ENCODE measurements at places on chromosomes 12 and 14.

DNA sequence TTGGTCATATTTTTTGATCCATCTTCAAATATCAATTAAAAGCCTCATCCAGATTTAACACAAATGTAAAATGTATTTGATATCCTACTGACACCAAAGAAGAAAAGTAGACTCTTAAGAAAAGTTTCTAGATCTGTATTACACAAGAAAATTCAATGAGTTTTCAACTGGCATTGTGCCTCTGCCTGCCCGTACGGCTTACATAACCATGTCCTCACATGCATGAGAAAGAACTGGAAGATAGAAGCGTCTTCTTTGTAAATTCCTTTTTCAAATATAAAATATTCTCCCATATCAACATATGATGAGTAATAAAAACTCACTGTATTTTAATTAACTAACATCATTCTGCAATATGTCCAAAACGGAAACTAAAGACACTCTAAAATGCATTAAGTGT is 7.2 kb downstream of the ANKS1B start:
- DNase-seq = no peak

GRCh38 chr12:31859232-31859977 is 99.8 kb upstream of the RESF1 start:
- no peak for DNase-seq

- no peak for DNase-seq
Measured at GRCh38 chr14:52977798-52978197, 26.9 kb upstream of the FERMT2 start.

- DNase-seq = no peak
Measured at GRCh38 chr12:25458047-25458552, 95.0 kb downstream of the LMNTD1 start.

DNA sequence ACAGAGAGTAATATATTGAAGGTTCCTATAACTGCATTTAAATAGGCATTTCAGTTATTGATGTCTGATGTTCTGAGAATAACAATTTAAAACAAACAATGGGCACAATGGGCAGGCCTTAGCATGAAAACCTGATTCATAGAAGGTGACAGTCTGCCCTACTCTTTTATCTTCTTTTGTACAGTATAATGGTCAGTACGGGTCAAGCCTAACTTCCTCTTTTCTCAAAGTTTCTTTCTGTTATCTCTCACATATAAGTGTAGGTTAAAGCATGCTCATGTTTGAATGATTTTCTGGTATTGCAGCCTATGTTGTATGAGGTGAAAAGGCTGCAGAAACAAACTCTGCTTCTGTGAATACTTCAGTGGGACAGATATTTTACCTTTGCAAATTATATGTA is 14.2 kb downstream of the FKBP3 start:
- no peak for DNase-seq

DNA sequence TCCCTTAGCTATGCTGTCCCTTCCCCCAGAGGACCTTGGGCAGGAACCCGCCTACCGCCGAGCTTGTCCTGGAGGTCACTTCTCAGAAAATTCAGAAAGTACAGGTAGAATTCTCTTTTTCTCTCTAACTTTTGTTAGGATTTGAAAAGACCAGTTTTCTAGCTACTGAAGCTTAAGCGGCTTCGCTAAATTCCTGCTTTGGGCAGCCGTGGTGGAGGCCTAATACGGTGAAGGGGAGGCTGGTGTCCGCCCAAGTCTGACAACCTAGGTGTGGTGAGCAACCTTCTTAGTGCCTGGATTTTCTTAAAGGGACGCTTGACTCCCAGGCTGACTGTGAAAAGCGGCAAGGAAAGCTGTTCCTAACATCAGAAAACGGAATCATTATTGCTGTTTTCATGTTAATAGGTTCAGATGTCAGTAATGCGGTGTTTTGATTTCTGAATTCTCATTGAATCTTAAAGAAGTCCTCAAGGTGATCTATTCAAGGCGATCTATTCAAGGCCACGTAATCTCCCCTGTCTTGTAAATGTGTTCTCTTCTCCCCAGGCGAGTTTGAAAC is 835 bp downstream of the FGD4 start:
- no peak for DNase-seq

GRCh38 chr14:94395888-94396574 is 7.6 kb upstream of the SERPINA1 start:
- no peak for DNase-seq

- no peak for DNase-seq
Measured at GRCh38 chr14:99035712-99036610, 236.0 kb downstream of the BCL11B start.

GRCh38 chr12:22986997-22987396 is 362.0 kb downstream of the ETNK1 start:
- DNase-seq = no peak

DNA sequence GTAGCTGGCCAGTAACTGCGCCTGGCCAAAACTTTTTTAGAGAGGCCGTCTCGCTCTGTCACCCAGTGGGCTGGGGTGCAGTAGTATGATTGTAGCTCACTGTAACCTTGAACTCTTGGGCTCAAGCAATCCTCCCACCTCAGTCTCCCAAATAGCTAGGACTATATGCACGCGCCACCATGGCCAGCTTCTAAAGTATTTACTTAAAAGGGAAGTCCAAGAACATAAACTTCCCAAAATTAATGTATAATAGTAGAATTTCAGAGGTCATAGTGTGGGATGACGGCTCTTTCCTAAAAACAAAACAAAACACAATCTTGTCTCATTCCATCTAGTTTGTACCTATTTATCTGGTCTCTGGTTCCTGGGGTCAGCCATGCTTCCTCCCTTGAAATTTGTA is 42.2 kb upstream of the FOS start:
- no peak for DNase-seq

DNA sequence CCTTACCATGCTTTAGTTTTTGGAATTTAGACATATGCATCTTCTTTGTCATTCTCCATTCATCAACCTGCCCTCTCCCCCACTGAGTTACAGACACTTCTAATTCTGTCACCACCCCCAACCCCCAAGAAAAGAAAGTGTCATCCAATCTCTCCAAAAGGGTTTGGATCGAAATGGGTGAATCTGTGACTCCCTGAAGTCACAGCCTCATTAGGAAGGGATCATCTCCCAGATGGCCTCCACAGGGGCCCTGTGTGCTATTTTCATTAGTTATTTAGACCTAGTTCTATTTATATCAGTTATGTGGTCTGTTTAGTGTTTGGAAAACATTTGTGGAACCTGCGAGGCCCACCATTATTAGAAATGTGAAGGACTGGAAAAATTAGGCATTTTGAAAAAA is 191.0 kb upstream of the ATP2B1 start:
- no peak for DNase-seq

DNA sequence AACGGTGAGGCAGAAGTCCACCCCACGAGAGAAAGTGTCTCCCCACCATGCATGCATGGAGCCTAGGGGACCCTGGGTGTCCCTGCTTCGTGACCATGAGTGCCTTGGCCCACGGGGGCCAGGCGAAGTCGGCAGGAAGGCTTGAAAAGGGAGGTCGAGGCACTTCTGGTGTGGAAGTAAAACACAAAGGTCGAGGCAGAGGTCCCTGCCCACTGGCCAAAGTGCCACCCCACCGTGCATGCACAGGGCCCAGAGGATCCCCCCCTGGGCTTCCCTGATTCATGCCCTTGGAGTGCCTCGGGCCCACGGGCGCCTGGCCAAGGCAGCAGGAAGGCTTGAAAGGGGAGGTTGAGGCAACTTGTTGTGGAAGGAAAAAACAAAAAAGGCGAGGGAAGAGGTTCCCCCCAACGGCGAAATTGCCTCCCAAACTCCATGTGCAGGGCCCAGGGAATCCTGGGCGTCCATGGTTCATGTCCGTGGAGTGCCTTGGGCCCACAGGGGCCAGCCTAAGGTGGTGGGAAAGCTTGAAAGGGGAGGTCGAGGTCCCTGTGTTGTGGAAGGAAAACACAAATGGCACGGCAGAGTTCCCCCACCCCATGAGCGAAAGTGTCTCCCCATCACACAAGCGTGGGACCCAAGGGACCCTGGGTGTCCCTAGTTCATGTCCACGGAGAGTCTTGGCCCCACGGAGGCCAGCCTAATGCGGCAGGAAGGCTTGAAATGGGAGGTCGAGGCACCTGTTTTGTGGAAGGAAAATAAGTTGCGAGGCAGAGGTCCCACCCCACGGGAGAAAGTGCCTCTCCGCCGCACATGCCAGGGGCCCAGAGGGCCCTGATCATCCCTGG is 372.1 kb downstream of the ALG10 start:
- no peak for DNase-seq

- no peak for DNase-seq
Measured at GRCh38 chr12:46752396-46752795, 73.4 kb downstream of the SLC38A4 start.

DNA sequence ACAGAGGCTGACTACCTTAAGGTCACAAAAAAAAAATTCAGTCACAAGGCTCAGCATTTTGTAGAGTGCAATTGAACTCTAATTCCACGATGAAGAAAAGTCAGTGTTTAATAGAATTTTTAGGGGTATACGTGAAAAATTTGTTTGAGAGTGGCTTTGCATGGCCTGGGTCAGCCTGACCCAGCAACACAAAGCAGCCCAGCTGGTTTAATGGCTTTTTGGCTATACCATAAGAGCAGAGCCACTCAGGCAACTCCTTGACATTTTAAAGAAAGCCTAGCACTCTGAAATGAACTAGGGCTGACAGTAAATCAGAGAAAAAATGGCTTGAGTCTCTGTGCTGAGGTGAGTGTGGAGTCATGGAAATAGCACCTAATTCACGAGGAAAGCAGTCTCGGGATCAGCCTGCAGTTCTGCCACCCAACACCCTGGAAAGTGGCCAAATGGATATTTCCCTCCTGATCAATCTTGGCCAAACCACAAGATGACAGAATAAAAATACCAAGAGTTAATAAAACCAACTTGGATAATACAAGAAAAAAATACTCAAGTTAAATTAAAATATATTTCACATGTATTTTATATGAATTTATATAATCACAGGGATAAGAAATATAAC is 59.5 kb downstream of the GALNT4 start:
- no peak for DNase-seq

- DNase-seq = no peak
Measured at GRCh38 chr14:61737915-61738314, 24.3 kb upstream of the SNAPC1 start.

DNA sequence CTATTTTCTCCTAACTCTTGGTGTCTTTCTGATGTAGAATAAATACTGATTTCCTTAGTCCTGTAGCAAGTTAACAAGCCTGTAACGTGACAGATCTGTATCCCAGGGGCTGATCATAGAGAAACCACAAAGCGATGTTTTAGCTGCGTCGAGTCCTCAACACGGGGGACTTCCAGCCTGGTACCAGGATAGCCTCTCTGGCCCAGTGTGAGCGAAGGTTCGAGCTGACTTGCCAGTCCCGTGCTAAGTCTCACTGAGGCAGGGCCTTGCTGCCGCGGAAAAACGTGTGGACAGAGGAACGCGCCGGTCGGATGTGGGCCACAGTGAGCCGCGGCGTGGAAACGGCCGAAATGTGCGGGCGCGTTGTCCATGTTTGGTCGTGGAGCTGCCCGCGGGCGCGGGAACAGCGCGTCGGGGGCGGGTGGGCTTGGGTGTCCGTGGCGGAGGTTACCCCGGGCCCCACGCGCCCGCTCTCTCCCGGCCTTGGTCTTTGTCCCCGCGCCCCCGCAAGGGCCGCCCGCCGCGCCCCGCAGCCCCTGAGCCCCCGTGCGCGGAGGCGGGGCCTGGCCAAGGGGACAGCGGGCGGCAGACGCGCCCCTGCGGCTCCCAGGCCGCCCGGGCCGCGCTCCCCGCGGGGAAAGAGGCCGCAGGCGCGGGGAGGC is 531 bp upstream of the EML1 start:
- DNase-seq = no peak

GRCh38 chr12:57198329-57198728 is 18.3 kb upstream of the NXPH4 start:
- DNase-seq = no peak

- no peak for DNase-seq
Measured at GRCh38 chr12:127494961-127495915, 771.7 kb upstream of the TMEM132C start.

DNA sequence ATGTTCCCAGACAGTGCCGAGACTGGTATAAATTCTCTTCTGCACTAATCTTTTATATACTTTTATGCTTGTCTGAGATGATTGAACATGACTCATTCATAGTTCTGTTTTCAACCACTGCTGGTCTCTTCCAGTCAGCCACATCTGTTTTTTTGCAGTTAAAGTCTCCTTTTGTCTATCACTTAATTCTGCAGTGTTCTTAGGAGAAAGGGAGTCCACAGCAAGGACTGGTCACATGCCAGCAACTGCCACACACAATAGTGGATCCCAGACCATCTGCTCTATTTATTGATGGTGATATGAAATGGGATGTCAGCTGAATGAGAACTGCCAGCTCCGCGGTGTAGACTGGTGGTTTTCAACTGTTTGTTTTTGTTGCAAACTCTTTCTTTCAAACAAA is 379.8 kb downstream of the MED13L start:
- DNase-seq = no peak

GRCh38 chr14:92797935-92798653 is 4.0 kb downstream of the GOLGA5 start:
- no peak for DNase-seq

DNA sequence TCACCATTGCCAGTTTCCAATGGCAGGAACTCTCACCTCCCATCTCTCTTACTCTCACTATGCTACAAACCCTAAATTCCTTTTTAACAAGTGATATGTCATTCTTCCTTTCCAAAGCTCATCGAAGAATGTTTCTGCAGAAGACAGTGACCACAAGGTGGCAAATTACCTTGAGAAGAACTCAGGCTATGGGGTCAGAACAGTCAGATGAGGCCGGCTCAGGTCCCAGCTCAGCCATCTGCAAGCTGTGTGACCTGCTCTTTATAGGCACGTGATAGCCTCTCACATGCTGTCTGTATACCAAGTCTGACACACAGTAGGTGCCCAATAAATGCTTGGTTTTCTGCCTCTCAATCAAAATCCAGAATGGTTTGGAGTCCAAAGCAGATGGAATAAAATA is 80.7 kb downstream of the FOXN3 start:
- DNase-seq = no peak

GRCh38 chr12:120488057-120488640 is 7.8 kb upstream of the DYNLL1 start:
- no peak for DNase-seq

GRCh38 chr12:111063295-111064026 is 143.1 kb upstream of the MYL2 start:
- no peak for DNase-seq

- no peak for DNase-seq
Measured at GRCh38 chr12:39237004-39237403, 205.9 kb downstream of the KIF21A start.

DNA sequence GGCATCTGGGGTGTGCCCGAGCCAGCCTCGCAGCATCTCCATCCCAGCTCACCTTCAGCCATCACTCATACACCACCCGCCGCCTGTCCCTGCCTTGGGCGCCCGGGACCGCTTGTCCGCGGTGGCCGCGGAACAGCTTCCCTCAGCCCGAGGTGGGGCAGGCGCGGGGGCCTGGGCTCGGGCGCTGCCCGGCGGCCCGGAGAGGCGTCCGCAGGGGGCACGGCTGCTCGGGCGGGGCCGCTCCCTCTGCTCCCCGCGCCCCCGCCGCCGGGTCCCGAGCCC is 430 bp downstream of the SLC41A2 start:
- peak; percentile 14 for DNase-seq

All from activated T-cell treated with anti-CD3 and anti-CD28 coated beads for 4 hours (primary cell).